Neural crest cell (in vitro differentiated cells): ENCODE measurements at places on chromosomes 2 and 18. TPM values are rescaled to one million over a fixed set of nuclear protein-coding genes. Genes with fewer than 3 reads are reported as not detected.
A peak's percentile ranks its signal among the peaks of the same experiment; 100 is the strongest.

DNA sequence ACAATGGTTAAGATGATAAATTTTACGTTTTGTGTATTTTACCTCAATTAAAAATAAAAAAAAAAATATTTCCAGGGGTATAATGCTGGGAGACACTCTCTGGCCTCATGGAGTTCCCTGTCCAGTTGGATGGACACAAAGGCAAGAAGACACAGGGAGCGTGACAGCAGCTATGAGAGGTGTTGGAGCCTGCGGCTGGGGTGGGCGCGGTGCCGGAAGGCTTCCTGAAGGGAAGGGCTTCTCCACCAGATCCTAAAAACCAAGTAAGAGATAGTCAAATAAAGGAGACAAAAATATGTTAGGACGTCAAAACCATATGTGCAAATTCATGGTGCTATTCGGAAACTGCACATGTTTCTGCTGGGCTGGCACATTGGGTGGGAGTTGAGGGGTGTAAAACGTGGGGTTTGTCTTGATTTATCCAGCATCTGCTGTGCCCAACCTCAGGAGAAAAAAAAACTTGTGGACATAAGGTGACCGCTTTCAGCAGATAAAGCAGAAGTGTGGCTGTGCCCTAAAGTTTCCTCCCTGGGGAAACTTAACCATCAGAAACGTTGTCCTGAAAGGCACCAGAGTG is 467.6 kb downstream of the RNF144A start:
- H3K36me3 ChIP-seq = no peaks in the 10 kb centered on the region
- H3K27me3 ChIP-seq = no peaks in the 10 kb centered on the region
- no peak overlapping the region for H3K4me3 ChIP-seq
- DNase-seq = no peak
- H3K4me1 ChIP-seq = peaks cover 4% of the 10 kb centered on the region

SMIM21 gene
- not detected in 2 replicates for total RNA-seq

EN1 gene
- total RNA-seq = 12.6 and 13.9 TPM in 2 replicates

DNA sequence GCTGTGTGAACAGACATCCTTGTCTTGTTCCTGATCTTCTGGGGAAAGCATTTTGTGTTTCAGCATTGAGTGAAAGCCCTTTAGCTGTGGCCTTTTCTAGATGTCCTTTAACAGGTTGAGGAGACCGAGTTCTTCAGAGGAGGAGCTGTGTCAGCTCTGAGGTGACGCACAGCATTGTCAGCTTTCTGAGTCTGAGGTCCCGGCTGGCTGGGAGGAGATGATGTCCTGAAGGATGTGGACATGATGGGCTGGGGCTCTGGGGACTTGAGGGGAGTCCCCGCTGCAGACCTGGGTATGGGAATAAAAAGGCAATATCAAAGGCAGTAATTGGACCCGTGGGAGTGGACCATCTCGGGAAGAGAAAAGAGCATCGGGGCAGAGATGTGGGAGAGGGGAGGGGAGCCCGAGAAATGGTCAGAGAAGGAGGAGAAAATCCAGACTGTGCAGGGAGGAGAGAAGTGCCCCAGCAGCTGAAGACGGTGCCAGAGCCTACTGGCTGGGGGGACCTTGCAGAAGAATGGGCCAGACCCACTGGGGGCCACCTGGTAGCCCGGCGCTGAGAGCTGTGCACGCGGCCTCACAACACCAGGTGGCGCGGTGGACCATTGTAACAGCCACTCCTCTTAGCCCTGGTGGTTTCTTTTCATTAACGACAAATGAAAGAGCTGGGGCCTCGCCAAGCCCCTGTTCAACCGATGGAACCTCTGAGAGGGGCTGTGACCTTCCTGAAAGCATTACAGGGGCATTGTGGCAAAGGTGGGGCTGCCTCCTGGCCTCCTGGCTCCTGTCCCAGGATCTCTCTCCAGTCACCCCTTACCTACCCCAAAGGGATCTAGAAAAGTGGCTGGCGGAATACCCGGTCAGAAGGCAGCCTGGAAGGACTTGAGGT is 61.6 kb downstream of the ST3GAL5 start:
- no peaks in the 10 kb centered on the region for H3K36me3 ChIP-seq
- peaks cover 16% of the 10 kb centered on the region for H3K4me1 ChIP-seq
- H3K27ac ChIP-seq = no peak overlapping the region

- H3K36me3 ChIP-seq = no peaks in the 10 kb centered on the region
- no peak overlapping the region for H3K27ac ChIP-seq
- no peak overlapping the region for H3K4me3 ChIP-seq
- no peaks in the 10 kb centered on the region for H3K4me1 ChIP-seq
Measured at GRCh38 chr18:47601581-47602272, 328.7 kb downstream of the SMAD2 start.

GRCh38 chr18:45962866-45963265 is 4.3 kb downstream of the EPG5 start:
- H3K36me3 ChIP-seq = no peaks in the 10 kb centered on the region
- DNase-seq = no peak
- H3K4me3 ChIP-seq = peak overlapping the region; percentile 10
- H3K4me1 ChIP-seq = peaks cover 20% of the 10 kb centered on the region
- H3K27me3 ChIP-seq = peaks cover 1% of the 10 kb centered on the region

GRCh38 chr2:128396946-128397345 is 78.3 kb upstream of the HS6ST1 start:
- DNase-seq = no peak
- H3K27ac ChIP-seq = no peak overlapping the region
- peaks cover 25% of the 10 kb centered on the region for H3K27me3 ChIP-seq
- no peaks in the 10 kb centered on the region for H3K36me3 ChIP-seq

SGPP2 gene
- not detected in 2 replicates for total RNA-seq
